ENCODE measurements at places on chromosomes 13 and 19. TPM values are rescaled to one million over a fixed set of nuclear protein-coding genes. Genes with fewer than 3 reads are reported as not detected.
A peak's percentile ranks its signal among the peaks of the same experiment; 100 is the strongest.

Gene POU4F1
- not detected for total RNA-seq

DNA sequence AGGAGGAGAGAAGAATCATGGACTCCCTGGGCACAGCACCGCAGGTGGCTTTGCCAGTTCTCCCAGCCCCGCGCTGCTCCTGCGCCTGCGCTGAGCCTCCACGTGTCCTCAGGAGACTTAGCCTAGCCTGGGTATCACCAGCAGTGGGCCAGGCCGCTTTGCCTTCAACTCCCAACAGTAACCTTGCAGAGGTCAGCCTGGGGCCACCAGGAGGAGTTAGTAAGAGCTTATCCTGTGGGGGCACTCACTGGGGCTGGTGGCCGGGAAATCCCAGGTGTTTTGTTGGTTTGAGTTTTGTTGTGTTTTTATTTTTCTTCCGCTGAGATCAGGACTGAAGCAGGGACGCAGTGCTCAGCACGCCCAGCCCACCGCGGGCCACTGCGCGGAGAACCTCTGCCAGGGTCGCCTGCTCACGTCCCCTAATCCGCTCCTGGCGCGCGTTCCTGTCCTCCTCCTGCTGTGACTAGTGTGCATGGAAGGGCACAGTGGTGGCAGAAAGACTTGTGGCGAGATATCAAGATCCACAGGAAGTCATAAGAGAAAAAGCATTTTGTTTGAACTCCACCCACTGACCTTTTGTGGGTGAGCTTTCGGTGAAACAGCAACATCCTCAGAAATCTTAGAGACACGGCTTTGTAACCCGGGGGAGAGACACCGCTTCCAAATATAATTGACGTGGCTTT is 207.4 kb upstream of the RFC3 start:
- no peaks in the 10 kb centered on the region for H3K36me3 ChIP-seq
- peak; percentile 25 for DNase-seq
- peak overlapping the region; percentile 17 for H3K27ac ChIP-seq
- peaks cover 16% of the 10 kb centered on the region for H3K4me1 ChIP-seq
- peak overlapping the region; percentile 47 for H3K4me3 ChIP-seq
- no peaks in the 10 kb centered on the region for H3K27me3 ChIP-seq

Gene BCKDHA
- 9.2 TPM for total RNA-seq

GRCh38 chr19:12695997-12696365 is 450 bp downstream of the FBXW9 start:
- H3K27ac ChIP-seq, result peak overlapping the region; percentile 22
- H3K4me1 ChIP-seq, result peaks cover 15% of the 10 kb centered on the region
- DNase-seq, result no peak
- peaks cover 13% of the 10 kb centered on the region for H3K36me3 ChIP-seq

- H3K4me3 ChIP-seq, result no peak overlapping the region
- no peak overlapping the region for H3K27ac ChIP-seq
- DNase-seq, result no peak
Observed at GRCh38 chr13:62613819-62614218, 1198.2 kb upstream of the PCDH20 start.

DNA sequence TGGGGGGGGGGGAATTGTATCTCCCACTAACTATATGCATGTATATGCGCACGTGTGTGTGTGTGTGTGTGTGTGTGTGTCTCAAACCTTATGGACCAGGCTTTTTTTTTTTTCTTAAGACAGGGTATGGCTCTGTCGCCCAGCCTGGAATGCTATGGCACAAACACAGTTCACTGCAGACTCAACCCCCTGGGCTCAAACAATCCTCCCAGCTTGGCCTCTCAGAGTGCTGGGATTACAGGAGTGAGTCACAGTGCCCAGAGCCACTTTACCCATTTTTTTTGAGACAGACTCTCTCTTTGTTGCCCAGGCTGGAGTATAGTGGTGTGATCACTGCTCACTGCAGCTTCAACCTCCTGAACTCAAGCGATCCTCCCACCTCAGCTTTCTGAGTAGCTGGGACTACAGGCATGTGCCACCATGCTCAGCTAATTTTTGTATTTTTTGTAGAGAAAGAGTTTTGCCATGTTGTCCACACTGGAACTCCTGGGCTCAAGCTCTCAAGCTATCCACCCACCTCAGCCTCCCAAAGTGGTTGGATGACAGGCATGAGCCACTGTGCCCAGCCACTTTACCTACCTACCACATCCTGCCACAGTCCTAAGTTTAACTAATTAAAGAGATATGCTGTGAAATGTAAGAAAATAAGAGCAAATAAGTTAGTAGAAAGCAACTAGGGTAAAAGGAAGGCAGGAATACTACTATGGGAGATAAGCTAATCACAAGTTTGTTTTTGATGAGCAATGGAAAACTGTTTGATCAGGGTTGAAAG is 2.4 kb downstream of the ZMYM5 start:
- peak overlapping the region; percentile 11 for H3K27ac ChIP-seq
- peaks cover 25% of the 10 kb centered on the region for H3K4me1 ChIP-seq
- DNase-seq, result peak; percentile 52
- peak overlapping the region; percentile 78 for H3K4me3 ChIP-seq

DNA sequence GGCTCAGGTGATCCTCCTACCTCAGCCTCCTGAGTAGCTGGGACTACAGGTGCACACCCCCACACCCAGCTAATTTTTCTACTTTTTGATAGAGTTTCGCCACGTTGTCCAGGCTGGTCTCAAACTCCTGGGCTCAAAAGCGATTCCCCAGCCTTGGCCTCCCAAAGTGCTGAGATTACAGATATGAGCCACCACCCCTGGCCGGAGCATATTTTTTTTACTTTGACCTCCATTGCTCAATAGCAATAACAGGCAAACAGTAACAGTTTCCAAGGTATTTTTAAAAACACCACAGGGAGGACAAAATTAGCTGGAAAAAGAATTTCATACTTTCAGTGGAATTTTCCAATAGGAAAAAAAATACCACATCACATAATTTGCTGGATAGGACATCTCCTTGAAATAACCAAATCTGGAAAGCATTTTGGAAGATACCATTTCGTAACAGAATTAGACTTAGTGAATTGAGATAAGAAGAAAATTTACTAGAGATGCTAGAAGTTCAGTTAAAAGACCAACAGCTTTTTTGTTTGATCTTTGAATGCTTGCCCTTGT is 5.2 kb downstream of the DUXA start:
- DNase-seq, result no peak
- no peak overlapping the region for H3K27ac ChIP-seq
- H3K4me1 ChIP-seq, result no peaks in the 10 kb centered on the region
- no peaks in the 10 kb centered on the region for H3K36me3 ChIP-seq

- no peak overlapping the region for H3K27ac ChIP-seq
- DNase-seq, result no peak
- H3K4me3 ChIP-seq, result no peak overlapping the region
Observed at GRCh38 chr13:40470660-40471059, 195.8 kb downstream of the FOXO1 start.

Gene PBX4
- 0.93 TPM for total RNA-seq

GRCh38 chr13:63308549-63309165 is 1893.0 kb upstream of the PCDH20 start:
- H3K36me3 ChIP-seq, result no peaks in the 10 kb centered on the region
- no peak for DNase-seq
- H3K4me3 ChIP-seq, result no peak overlapping the region
- no peaks in the 10 kb centered on the region for H3K4me1 ChIP-seq

DNA sequence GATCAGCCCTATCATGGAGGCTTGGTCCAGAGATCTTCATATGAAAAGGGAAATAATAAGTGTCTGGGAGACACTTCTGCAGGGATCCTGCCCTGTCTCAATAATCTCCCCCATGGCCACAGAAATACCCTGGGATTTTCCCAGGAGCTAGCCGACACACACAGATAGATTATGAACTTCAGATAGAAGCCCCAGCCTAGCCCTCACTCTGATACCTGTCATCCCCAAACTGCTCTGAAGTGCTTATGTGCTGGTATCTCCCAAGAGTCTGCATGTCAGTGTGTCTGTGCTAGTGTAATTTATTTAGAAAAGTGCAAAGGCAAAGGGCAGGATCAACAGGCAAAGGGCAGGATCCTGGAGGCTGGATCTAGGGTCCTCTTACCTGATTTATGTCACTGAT is 38.7 kb upstream of the ZNF766 start:
- H3K27ac ChIP-seq, result no peak overlapping the region
- peaks cover 29% of the 10 kb centered on the region for H3K36me3 ChIP-seq

DNA sequence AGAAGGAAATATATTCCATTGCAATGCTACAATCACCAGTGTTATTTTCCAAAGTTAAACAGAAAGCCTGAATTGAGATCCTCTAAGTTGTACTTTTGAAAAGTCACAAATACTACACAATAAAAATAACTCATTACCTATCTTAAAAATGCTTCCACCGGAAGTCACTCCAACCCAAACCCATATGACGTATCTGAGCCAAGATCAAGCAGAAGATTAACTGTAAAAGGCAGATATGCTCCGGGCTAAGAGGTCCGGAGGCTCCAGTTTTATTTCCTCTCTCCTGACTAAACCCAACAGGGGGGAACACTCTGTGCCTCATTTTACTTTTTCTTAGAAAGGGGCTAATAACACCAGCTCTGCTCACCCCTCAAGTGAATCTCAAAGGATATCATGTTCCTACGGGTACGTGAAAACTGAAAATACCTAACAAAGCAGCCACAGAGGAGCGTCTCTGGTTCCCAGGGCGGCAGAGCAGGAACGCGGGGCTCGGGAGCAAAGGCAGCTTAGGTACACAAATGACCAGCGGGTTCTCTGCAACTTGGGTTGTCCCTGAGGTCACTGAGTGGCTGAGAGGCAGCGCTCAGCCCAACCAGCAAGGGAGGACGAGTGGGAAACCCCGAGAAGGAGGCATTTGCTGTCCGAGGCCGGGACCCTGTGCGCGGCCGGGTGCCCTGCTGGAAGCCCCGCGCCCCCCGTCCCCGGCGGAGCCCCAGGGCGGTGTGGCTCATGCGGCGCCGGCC is 750 bp downstream of the RAB20 start:
- peaks cover 4% of the 10 kb centered on the region for H3K27me3 ChIP-seq
- H3K4me3 ChIP-seq, result peak overlapping the region; percentile 60
- no peaks in the 10 kb centered on the region for H3K36me3 ChIP-seq
- no peak overlapping the region for H3K27ac ChIP-seq
- peaks cover 4% of the 10 kb centered on the region for H3K4me1 ChIP-seq

DNA sequence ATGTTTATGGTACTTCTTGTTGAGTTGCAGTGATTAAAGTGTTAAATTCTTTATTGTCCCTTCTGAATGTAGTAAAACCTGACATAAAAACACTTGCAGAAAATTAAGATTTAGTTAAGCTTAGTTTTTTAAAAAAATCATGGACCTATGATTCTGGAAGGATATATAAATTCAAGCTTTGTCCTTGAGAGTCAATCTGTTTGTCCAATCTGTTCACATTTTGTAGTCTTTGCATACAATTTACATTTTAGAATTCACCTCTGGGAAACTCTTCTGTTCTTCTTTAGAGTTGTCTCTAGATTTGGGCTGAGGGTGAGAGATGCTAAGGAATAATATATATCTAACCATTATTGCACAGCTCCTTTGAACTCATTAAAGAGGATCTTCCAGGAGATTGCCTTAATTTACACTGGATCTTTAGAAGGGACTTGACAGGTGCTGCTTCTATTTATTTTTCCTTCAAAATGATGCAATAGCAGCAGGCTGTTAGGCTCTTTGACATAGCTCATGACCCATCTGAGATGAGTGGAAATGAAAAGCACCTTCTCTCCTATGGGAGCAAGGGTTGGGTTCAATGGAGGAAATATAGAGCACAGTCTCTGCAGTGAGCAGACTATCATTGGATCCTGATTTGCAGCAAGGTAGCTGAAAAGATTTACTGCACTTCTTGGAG is 433.9 kb downstream of the GPC6 start:
- H3K4me3 ChIP-seq, result no peak overlapping the region
- no peak overlapping the region for H3K27ac ChIP-seq
- no peaks in the 10 kb centered on the region for H3K4me1 ChIP-seq
- no peaks in the 10 kb centered on the region for H3K27me3 ChIP-seq
- no peaks in the 10 kb centered on the region for H3K36me3 ChIP-seq
- no peak for DNase-seq

DNA sequence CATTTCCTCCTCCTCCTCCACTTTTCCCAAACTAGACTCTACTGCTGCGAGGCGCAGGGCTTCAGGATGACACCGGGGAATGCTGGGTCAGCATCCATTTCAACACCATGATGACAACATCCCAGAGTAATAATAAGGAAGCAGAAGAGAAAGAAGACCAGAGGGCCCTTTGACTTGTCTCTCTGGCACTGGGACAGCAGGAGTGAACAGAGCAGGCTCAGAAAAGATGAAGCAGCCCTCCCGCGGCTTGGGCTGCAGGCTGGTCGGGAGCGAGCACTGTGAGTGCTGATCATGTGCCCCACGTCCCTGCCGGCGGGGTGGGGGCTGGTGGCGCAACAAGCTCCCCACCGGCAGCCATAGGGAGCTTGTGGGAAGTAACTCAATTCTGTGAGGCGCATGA is 30.5 kb downstream of the RANBP3 start:
- DNase-seq, result peak; percentile 27
- peaks cover 11% of the 10 kb centered on the region for H3K4me1 ChIP-seq
- H3K4me3 ChIP-seq, result no peak overlapping the region
- H3K27ac ChIP-seq, result no peak overlapping the region
- H3K27me3 ChIP-seq, result no peaks in the 10 kb centered on the region

- H3K27me3 ChIP-seq, result no peaks in the 10 kb centered on the region
- H3K36me3 ChIP-seq, result no peaks in the 10 kb centered on the region
- no peak overlapping the region for H3K4me3 ChIP-seq
- H3K4me1 ChIP-seq, result peaks cover 41% of the 10 kb centered on the region
Observed at GRCh38 chr19:43782689-43783231, 2.0 kb upstream of the KCNN4 start.

DNA sequence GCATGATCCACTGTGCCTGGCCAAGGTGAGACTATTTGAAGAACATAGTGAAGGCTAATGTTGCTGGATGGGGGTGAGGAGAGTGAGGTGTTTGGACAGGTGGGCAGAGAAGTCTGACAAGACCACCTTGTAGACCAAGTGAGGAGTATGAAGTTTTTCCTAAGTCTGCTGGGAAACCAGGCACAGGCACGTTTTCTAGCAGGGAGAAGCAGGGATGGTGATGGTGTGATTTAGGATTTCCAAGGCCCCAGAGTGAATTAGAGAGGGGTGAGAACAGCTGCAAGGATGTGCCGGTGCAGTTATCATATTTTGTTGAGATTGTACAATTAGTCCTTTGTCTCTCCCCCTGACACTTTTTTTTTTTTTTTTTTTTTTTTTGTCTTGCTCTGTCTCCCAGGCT is 5.6 kb upstream of the PKN1 start:
- no peak overlapping the region for H3K27ac ChIP-seq
- H3K4me3 ChIP-seq, result no peak overlapping the region
- DNase-seq, result no peak
- H3K36me3 ChIP-seq, result no peaks in the 10 kb centered on the region
- no peaks in the 10 kb centered on the region for H3K4me1 ChIP-seq
- H3K27me3 ChIP-seq, result peaks cover 3% of the 10 kb centered on the region

GRCh38 chr13:109821103-109821502 is 34.7 kb upstream of the IRS2 start:
- H3K27me3 ChIP-seq, result no peaks in the 10 kb centered on the region
- no peak overlapping the region for H3K27ac ChIP-seq
- H3K4me3 ChIP-seq, result no peak overlapping the region
- DNase-seq, result no peak
- H3K36me3 ChIP-seq, result no peaks in the 10 kb centered on the region

Gene IZUMO2
- not detected for total RNA-seq

Gene RNF113B
- total RNA-seq, result not detected
